ENCODE measurements at places on chromosomes 3 and 15.

GRCh38 chr3:59605318-59605717 is 555.5 kb upstream of the CFAP20DC start:
- DNase-seq, result no peak

- no peak for DNase-seq
Measured at GRCh38 chr3:100047455-100048141, 66.7 kb downstream of the FILIP1L start.

DNA sequence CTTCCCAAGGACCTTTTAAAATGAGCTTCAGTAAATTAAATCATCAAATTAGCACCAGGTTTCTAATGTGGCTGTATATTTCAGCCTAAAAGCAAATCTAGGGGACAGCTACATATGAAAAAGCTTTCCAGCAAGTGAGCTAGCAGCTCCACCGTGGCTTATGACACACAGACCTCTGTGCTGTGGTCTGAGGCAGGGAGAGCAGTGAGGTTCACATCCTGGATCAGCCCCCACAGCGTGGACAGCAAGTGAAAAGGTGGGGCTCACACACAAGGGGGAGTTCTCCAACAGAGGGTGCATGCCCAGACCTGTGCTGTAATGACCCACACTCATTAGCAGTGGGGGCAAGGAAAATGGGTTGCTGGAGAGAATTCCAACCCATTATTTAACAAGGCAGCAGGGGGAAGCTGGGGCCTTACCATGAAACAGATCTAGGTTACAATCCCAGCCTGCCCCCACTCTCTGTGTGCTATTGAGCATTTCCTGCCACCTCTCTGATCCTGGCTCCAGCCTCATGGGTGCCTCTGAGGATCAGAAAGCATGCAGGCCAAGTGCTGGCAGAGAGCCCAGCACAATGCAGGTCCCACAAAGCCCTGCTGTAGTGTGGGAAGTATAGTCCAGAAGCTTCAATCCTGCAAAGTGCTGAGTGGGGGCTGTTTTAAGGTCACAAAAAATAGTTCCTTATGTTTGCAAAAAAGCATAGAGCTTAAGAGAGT is 48.2 kb downstream of the RASGRF1 start:
- no peak for DNase-seq

- no peak for DNase-seq
Measured at GRCh38 chr15:74573987-74574386, 33.0 kb downstream of the ARID3B start.

- no peak for DNase-seq
Measured at GRCh38 chr3:102444101-102444500, 9.3 kb downstream of the ZPLD1 start.

- DNase-seq, result no peak
Measured at GRCh38 chr3:112789787-112790186, 56.9 kb downstream of the CD200R1L start.

DNA sequence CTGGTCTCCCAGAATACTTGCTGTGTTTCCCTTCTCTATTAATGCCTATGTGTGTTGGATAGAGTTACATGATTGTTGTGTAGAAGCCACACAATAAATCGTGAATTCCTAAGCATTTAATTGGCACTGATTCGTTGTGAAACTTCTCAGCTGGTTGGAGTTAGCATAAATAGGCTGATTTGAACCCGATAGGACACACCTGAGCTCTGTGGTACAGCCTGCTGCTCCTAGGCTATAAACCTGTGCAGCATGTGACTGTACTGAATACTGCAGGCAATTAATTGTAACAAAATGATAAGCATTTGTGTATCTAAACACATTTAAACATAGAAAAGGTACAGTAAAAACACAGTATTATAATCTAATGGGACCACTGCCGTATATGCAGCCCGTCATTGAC is 4.9 kb downstream of the ACAD11 start:
- DNase-seq, result no peak

DNA sequence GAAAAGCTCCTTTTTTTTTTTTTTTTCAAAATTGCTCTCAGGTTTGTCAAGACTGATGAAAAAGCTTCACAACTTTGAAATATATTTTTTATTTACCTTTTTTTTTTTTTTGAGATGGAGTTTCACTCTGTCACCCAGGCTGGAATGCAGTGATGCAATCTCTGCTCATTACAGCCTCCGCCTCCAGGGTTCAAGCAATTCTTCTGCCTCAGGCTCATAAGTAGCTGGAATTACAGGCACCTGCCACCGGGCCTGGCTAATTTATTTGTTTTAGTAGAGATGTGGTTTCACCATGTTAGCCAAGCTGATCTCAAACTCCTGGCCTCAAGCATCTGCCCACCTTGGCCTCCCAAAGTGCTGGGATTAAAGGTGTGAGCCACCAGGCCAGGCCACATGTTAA is 1515.0 kb downstream of the OTOL1 start:
- no peak for DNase-seq
